Stimulated activated CD8-positive, alpha-beta memory T cell treated with anti-CD3 and anti-CD28 coated beads, Interleukin-15, amount 100 ng/mL, for 48 hours (primary cell): ENCODE measurements at places on chromosomes 16 and 17.

GRCh38 chr17:7380321-7380720 lies 568 bp upstream of the TNK1 start:
- no peak for DNase-seq

DNA sequence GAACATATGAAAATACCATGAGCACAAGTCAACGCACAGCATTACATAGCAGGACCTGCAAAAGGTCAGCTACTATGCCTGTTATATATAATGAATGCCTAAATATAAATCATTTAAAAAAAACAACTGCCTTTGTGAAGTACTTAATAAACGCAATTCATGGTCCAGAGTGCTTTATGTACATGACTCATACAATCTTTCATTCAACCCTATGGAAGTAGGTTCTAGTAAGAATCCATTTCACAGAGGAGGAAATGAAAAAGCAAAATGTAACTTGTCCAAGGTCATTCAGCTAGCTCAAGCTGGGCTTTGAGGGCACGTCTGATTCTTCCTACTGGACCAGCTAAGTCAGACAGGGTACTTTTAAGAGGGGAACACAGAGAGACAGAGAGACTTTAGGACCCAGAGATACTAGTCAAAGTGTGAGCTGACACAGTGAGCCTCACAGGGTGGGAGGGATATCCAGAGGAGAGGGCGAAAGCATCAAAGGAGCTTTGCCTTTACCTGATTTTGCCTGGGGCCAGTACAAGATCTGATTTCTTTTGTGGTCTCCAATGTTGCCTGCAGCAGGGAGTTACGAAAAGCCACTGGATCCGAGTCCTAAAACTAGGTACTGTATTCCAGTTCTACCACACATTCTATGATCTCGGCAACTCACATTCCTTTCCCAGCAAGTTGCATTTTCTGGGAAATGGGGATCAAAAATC lies 83.4 kb upstream of the ZFHX3 start:
- DNase-seq, result no peak

DNA sequence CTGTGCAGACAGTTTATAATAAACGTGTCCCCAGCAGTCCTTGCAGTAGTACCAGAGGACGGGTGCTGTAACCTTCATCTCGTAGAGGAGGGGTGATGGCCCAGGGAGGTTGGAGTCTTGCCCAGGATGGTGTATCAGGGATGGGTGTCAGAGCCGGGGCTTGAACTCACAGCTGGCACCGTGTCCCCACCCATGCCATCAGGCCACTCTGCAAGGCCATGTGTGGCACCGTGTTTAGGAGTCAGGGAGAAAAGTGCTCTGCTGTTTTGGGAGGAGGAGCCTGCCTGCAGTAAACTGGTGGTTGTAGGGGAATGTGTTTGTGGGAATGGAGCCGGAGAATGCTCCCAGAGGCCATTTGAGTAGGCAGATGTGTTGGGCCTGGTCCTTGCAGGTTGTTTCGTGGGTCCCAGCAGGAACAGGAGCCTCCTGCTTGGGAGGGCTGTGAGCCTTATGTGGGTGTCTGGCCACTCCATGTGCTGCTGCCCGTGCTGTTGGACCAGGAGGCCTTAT lies 1.7 kb downstream of the ADORA2B start:
- DNase-seq, result no peak

DNA sequence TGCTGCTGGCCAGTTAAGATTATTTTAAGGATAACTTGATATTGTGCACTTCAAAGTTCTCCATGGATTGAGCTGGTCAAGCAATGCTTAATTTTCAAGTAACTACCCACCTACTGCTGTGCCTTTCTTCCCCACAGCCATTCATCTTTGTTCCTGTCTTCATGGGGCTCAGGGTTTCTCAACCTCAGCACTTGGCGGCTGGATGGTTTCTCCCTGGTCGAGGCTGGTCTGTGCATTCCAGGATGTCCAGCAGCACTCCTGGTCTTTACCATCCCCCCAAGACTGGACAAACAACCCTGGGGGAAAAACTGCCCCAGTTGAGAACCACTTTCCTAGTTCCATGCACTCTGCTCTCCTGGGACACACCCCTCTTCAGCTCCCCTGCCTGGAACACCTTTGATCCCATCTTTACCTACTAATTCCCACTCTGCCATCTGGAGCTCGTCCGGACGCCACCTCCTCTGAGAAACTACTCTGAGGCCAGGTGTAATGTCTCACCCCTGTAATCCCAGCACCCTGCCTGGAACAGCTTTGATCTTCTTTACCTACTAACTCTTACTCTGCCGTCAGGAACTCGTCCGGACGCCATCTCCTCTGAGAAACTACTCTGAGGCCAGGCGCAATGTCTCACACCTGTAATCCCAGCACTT lies 81.5 kb downstream of the NXN start:
- DNase-seq, result no peak

DNA sequence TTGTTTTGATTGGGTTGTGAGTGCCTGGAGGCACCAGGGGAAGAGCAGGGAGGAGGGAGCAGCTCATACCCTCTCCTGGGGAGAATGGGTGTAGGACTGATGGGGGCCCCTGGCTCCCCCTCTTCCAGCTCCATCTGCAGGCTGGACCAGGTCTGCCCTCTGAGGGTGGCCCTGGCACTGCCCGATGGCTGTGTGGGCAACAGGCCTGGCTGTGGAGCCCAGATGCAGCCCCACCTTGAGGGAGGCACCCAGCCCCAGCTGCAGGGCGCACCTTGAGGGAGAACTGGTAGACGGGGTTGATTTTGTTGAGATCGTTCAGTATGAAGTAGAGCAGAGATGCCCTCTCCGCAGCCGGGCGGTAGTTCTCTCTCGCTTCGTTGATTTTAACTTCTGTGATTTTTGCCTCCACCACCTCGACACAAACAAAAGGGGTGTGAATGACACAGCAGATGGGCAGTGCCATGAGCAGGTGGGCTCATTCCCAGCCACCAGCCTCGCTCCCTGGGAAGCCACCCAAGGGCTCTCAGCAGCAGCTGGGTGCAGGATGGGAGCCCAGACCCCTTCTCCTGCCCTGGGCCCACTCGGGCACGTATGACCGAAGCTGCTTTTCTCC lies 71.6 kb downstream of the PGS1 start:
- no peak for DNase-seq

- DNase-seq, result no peak
These were observed 1557.4 kb downstream of the CDH8 start for GRCh38 chr16:60478810-60479209.

DNA sequence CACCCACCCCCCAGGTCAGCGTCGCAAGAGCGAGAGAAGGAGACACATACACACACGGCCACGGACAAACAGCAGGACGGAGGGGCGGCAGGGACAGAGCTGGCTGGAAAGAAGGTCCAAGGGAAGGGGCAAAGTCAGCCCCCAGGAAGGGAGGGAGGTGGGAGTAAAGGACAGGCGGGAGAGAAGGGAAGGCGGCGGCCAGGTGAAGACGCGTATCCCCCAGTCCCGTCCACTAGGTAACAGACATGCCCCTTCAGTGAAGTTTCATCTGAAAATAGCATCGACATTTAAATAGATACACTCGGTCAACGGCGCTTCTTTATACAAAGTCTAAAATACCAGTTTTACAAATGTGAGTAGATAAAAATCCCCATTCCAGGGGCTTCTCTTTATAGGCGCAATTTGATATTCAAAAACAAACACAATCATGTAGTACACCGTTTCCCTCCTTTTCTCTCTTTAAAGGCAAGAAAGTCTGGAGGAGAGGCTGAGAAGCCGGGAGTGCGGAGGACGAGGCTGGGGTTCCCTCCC lies 4.5 kb downstream of the CBX8 start:
- no peak for DNase-seq

DNA sequence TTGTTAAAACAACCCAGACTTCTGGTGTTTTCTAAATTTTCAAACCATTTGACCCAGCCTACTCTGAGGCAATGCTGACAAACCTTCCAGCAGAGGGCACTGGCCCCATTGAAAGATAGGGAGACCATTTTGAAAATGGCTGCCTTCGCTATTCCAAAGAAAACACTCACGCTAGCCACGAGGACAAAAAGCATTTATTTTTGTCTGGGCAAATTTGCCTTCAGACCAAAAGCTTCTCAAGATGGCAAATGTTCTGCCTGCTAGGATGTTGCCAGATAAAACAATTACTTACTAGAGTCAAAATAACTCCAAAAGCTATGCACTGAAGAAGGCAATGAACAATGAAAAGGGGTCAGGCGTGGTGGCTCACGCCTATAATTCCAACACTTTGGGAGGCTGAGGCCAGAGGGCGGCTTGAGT lies 296.7 kb upstream of the IRX5 start:
- DNase-seq, result no peak

DNA sequence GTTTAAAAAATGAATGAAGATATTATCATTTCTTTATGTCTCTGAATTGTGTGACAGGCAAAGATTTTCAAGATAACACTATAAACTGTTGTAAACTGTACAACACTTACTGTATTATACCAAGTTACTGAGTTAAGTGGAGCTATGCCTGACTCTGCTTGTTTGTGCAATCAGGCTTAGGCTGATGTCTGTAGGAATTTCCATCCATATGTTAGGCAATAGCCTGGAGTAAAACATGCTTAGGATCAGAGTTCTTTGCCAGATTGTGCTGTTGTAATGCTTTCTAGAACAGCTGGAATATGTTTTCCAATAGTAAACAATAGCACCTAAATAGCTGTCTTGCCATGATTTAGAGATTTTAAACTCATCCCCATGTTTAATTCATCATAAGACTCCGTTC lies 1496.7 kb downstream of the CDH11 start:
- no peak for DNase-seq

GRCh38 chr17:80796430-80796861 lies 195.2 kb upstream of the CHMP6 start:
- DNase-seq, result no peak

GRCh38 chr16:10972108-10972818 lies 27.9 kb downstream of the CLEC16A start:
- DNase-seq, result no peak

DNA sequence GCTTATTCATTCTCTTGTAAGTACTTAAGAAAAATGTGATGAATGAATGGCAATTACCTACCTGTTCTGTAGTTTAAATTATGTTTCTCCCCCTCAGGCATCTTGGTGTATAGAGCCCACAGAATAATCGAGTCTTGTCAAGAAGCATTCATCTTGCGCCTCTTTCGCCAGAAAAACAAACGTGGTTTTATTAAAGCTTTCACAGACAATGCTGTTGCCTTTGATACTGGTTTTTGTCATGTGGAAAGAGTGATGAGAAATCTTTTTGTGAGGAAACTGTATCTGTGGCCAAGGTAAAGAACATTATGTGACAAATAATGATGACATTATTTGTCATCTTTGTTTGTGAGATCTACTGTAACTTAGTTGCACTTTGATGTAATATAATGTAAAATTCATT lies 6.5 kb downstream of the ERCC4 start:
- no peak for DNase-seq

DNA sequence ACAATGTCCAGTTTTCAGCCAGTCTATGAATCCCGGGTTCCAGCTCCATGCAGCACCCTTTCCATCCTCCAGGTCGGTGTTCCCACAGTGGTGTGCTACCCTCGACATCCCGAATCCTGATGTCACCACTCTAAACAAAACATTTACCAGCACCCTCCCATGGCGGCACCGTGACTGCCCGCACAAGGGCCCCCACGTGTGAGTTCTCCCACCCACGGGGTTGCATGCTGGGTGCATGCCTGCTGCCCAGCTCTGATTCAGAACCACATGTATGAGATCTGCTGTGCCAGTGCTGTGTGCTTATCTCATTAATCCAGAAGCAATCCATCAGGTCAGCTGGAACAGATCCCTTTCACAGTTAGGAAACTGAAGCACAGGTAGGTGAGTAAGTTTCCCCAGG lies 57.4 kb downstream of the C16orf78 start:
- DNase-seq, result no peak

DNA sequence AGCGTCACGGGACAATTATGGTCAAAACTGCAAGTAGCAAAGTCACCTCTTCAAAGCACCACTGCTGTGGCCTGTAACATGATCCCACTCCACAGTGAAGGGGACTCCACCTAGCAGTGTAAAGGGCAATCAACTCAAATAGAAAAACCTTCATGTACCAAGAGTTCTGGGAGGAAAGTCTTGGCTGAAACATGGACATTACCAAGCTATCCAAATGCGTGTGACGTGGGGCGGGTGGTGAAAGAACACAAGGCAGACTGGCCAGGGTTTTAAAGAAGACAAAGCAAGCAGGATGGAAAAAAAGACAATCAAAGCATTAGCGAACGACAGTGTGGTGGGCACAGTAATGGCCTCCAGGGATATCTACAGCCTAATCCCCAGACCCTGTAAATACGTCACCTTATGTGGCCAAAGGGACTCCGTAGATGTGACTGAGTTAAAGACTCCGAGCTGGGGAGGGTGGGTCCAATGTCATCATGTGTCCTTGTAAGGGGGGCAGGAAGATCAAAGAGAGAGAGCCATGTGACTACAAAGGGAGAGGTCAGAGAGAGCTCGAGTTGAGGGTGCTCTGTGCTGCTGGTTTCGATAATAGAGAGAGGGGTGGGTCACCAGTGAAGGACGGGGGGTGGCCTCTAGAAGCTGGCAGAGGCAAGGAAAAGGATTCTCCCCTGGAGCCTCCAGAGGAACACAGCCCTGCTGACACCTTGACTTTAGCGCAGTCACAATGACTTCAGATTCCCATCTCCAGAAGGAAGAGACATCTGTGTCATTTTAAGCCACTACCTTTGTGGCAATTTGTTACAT lies 6.0 kb downstream of the HSDL1 start:
- peak; percentile 43 for DNase-seq

GRCh38 chr17:5592382-5592781 lies 8.1 kb upstream of the NLRP1 start:
- DNase-seq, result no peak

- no peak for DNase-seq
These were observed 63.9 kb upstream of the DNAJA2 start for GRCh38 chr16:47037396-47037745.

GRCh38 chr16:27771201-27771910 lies 221.4 kb downstream of the KATNIP start:
- no peak for DNase-seq

DNA sequence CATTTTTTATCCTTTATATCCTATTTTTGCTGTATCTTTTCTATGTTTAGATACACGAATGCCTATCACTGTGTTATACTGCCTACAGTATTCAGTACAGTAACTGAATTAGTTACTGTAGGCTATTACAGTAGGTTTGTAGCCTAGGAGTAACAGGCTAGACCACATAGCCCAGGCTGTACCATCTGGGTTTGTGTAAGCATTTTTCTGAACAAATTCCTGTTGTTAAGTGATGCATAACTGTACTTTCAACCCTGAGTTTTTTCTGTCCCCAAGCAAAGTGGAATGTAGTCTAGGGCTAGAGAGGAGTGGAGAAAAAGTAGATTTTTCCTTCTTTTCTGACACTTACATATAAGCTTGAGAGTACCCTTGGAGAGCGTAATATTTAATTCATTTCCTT lies 282.1 kb downstream of the HS3ST3B1 start:
- no peak for DNase-seq

GRCh38 chr16:50548909-50549560 lies 839 bp downstream of the NKD1 start:
- DNase-seq, result no peak

DNA sequence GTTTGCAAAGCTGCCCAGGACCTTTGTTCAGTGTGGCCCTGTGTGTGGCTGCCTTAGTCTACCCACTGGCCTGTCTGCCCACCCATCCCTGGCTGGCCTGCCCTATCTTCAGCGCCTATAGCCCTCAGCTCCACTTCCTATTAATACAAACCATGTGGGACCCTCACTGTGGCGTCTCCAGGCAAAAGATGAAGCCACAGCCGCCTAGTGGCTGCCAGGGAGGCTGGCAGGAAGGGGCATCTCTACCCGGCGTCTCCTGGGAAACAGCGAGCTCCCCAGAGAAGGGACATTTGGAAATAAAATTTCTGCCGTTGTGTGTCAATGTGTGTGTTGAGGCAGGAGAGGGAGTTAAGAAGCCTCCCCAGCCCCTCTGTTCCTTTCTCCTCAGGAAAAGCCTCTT lies 31.5 kb downstream of the NEUROD2 start:
- no peak for DNase-seq

GRCh38 chr16:66207139-66207882 lies 159.2 kb upstream of the CDH5 start:
- no peak for DNase-seq
